ENCODE measurements at places on chromosomes 13 and 19.

DNA sequence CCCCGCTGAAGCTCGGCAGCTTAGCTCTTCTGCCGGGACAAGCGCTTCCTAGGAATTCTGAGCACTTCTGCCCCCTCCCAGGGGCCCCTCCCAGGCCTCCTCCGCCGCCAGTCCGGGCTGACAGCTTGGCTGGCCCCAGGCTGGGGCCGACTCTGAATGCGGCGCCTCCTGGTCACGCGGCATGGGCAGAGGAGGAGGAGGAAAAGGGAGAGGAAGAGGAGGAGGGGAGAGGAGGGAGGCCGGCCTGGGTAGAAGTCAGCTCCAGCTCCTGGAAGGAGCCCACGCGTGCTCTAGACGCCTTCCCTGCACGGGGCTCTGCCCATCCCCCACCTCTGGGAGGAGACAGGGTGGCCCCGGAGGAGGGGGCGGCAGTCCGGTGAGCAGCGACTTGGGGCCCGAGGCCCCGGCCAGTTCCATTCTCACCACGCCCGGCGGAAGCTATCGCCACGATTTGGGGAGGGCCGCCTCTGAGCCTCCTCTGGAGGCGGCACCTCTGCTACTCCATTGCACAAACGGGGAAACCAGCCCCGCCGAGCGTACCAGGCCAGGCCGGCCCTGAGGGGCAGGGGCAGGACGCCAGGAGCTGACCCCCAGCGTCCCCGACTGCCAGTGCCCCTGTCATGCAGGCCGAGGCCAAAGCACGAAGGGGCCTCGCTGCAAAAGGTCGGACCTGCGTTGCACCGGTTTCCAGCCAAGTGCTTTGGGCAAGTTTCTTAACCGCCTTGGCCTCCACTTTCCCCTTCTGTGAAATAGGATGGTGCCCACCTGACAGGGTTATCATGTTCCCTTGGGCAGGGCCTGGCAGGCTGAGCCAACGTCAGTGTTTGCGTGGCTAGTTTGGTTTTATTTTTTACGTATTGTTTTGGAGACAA, 31.6 kb downstream of the CCNE1 start:
- DNase-seq = no peak

DNA sequence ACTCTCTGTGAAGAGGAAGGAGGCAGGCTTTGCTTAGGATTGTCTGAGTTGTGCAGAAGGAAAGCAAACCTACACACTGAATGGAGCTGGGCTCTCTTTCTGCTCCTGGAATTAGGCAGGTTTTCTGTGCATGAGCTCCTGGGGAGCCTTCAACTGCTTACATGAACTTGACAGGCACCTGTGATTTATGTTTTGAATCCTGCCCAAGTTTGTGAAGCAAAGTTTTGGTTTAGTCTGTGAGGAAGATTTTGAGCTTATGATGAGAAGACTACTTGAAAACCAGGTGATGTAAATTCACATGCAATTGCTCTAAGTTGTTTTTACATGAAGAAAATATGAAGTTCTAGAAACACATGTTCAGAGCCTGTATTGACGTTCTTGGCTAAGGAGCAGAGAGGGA, 109.0 kb downstream of the SLAIN1 start:
- DNase-seq = no peak

- DNase-seq = no peak
These were observed 239.0 kb downstream of the RGCC start for GRCh38 chr13:41696163-41697003.

DNA sequence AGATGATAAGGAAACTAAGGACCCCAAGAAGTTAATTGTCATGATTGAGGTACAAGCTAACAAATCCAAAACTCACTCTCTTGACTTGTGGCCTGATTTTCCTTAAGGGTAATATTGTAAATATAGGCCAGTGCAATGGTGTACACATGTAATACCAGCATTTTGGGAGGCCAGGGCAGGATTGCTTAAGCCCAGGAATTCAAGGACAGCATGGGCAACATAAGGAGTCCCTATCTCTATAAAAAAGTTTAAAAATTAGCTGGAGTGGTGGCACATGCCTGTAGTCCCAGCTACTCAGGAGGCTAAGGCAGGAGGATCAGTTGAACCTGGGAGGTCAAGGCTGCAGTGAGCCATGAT, 28.7 kb upstream of the GARRE1 start:
- no peak for DNase-seq

DNA sequence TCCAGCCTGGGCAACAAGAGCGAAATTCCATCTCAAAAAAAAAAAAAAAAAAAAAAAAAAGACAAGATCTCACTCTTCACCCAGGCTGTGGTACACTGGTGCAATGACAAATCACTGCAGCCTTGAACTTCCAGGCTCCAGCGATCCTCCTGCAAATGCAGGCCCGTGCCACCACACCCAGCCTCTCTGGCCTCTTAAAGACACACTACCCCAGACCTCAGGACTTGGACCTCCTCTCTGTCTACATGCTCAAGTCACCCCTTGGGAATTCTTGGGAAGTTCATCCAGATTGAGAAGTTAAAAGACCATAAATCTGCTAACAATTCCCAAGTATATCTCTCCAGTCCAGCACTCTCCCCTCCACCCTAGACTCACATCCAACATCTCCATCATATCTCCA, 10.6 kb upstream of the HIPK4 start:
- no peak for DNase-seq

GRCh38 chr13:27921961-27922882, 2.4 kb downstream of the PDX1 start:
- DNase-seq = no peak

DNA sequence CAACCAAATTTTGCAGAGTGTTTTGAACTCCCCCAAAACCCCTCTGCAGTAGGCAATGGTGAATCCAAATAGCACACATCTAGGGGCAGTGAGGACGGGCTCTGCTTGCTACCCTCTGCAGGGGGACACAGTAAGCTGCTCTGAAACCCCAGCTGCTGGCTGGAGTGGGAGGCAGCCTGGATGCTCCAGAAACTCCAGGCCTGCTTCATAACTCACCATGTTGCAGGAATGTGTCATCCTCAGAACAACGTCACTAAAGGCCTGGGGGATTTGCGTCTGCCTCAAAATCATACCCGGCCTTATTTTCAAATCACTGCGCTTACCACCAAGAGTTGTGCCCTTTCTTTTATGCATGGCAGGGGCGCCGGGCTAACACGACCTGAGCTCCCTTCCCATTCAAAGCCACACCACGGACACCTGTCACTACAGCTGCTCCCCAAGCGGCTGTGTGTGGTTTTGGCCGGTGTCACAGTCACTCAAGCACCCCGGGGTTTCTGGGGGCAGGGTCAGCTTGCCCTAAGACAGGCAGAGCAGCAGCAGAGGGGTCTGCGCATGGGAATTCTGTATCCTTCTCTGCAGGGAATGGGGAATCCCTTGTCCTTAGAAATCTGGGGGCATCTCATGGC, 93.9 kb downstream of the TSHZ3 start:
- no peak for DNase-seq

GRCh38 chr13:96499656-96500055, 409.7 kb downstream of the HS6ST3 start:
- no peak for DNase-seq

- no peak for DNase-seq
These were observed 17.3 kb downstream of the NUFIP1 start for GRCh38 chr13:44971656-44972595.

- no peak for DNase-seq
These were observed 8.3 kb downstream of the LSM7 start for GRCh38 chr19:2320049-2320448.

DNA sequence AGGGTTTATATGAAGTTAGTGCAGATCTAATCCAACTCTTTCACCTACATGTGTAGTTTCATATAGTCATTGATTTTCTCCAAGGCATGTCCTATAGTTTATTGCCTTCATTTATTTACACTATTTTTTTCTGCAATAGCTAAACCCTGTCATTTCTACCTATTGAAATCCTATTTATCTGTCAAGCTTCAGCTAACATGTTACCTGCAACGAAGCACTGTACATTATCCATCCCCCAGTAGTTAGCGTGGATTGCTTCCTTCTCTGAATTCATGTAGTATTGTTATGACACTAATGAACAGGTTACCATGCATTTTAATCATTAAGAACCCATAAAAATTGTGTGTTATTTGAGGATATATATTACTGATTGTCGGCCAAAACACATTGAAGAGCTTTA, 742.9 kb upstream of the PCDH20 start:
- DNase-seq = no peak

DNA sequence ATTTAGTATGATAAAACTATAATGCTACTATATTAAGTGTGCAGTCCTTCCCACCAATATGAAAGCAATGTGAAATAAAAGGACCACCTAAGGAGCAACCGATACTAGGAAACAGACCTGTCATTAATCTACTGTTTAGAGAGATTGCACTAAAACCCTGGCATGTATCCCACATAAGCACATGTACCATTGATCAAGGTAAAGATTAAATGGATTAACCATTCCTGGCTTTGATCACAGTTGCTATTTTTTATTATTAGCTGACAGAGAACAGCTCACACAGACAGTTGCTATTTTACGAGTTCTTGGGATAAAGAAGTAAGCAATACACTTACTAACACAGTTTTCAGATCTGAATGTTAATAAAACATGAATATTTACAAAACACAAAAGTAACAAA, 57.7 kb upstream of the ZDHHC20 start:
- no peak for DNase-seq

DNA sequence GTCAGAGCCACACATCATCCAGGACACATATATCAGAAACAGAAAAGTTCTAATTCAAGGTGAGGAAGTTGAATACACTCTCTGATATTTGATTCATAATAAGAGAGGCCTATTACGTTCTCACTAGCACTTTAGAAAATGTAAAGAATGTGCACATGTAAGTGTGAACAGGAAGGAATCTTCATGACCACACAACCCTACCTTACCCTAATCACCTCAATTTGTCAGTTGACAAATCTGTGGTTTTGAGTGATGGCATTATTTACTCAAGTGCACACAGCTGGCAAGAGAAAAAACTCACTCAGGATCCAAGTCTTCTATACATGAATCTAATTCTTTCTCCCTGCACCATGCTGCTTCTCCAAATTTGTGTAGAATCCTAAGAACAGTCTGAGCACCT, 445.8 kb downstream of the SUCLA2 start:
- no peak for DNase-seq

- no peak for DNase-seq
These were observed 71.8 kb downstream of the SPACA7 start for GRCh38 chr13:112447761-112448603.

DNA sequence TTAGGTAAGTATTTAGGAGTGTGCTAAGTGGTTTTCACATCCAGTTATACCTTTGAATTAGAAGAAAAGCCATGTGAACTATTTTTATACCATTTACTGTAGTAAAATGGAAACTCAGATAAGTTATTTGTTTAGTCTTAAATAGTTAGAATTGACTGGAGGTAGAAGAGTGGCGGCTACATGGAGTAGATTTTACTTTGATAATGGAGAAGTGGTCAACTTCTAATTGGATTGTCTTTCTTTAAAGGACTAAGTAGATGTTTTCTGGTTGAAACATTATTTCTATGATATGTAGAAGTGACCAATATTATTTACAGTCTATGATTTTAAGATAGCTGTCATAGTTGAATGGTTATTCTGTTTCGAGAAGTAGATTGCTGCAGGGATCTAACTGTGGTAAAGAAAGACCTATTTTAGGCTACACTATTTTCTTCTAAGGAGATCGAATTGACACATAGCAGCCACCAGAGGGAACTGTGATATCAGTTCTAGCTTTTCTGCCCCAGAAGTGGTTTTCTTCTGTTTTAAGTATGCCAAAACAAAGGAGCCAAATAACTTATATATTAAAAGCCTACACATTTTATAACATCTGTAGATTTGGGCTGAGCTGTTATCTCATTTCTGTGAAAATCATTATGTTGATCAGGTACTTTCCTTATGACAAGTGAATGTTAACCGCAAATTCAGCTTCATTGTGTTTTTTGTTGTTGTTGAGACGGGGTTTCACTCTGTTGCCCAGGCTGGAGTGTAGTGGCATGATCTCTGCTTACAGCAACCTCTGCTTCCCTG, 26.1 kb downstream of the ZMYM2 start:
- DNase-seq = no peak

DNA sequence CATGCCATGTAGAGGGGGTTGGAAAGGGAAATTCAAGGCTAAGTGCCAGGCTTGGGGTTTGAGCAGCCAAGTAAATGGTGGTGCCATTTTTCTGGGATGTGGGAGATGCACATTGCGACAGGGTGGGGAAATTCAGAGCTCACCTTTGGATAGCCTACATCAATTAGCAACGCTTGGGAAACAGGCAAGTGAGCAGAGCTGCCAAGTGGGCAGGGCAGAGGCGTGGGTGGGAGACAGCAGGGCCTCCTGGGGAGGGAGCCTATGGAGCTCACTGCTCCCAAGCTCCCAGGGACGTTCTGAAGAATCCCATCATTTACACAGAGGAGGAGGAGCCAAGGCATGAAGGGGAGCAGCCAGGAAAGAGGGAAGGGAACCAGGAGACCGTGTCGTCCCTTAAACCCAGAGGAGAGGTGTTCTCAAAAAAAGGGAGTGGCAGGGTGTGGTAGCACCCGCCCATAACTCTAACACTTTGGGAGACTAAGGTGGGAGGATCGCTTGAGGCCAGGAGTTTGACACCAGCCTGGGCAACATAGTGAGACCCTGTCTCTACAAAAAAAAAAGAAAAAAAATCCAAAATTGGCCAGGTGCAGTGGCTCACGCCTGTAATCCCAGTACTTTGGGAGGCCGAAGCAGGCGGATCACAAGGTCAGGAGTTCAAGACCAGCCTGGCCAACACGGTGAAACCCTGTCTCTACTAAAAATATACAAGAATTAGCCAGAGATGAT, 11.5 kb upstream of the CCNE1 start:
- DNase-seq = no peak

GRCh38 chr13:99288089-99288488, 19.1 kb downstream of the GPR183 start:
- no peak for DNase-seq

GRCh38 chr13:101449790-101450748, 2.4 kb upstream of the ITGBL1 start:
- DNase-seq = no peak

Data from caudate nucleus (tissue), 63 donors.